ENCODE measurements at places on chromosomes 4 and X.

DNA sequence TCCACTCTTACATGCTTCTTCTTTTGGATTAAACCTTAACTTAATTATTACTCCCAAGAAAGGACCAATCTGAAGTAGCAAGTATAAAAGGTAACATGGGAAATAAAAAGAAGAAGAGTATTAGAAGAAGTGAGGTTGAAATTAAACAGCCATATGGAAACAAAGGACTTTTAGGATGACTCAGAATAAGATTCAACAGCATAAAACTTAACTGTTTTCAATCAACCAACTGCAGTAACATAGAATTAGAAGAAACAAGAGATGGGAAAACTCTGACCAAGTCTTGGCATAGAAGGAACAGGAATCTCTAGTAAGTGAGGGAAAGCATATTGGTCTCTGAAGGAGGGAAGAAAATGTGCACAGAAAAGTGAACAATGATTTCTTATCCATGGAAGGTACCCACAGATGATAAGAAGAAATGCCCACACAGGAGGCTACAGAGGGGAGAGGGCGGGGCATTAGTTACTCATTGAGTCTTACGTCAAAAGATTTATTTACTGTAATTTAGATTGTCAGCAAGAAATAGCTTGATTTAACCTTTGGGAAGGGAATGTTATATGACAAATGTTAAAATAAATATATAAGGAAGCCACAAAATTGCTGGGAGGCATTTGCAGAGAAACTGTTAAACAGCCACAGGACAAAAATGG is 177.3 kb downstream of the BANK1 start:
- DNase-seq: no peak

GRCh38 chr4:61603086-61603485 is 403.0 kb downstream of the ADGRL3 start:
- DNase-seq: no peak

GRCh38 chrX:112704187-112704586 is 24.4 kb upstream of the LHFPL1 start:
- DNase-seq: no peak

DNA sequence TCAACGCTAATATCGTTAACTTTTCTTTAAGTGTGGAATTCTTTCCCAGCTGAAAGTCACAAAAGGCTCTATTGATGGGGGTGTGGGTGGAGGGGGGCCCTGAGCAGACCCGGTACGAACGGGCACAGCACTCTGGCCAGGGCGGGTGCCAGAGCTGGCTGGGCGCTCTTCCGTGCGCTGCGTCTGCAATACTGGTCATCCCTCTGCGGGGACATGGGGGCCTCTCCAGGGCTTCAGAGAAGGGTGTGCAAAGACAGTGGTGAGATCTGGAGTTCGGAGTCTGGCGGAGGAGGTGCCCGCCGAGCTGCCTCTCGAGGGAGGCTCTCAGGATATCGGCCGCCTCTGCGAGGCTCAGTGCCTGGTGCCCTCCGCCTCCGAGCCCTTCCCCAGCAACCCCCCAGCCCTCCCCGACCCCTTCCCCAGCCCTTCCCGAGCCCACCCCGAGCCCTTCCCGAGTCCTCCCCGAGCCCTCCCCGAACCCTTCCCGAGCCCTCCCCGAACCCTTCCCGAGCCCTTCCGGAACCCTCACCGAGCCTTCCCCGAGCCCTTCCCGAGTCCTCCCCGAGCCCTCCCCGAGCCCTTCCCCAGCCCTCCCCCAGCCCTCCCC is 34.3 kb downstream of the FGFRL1 start:
- DNase-seq: no peak

DNA sequence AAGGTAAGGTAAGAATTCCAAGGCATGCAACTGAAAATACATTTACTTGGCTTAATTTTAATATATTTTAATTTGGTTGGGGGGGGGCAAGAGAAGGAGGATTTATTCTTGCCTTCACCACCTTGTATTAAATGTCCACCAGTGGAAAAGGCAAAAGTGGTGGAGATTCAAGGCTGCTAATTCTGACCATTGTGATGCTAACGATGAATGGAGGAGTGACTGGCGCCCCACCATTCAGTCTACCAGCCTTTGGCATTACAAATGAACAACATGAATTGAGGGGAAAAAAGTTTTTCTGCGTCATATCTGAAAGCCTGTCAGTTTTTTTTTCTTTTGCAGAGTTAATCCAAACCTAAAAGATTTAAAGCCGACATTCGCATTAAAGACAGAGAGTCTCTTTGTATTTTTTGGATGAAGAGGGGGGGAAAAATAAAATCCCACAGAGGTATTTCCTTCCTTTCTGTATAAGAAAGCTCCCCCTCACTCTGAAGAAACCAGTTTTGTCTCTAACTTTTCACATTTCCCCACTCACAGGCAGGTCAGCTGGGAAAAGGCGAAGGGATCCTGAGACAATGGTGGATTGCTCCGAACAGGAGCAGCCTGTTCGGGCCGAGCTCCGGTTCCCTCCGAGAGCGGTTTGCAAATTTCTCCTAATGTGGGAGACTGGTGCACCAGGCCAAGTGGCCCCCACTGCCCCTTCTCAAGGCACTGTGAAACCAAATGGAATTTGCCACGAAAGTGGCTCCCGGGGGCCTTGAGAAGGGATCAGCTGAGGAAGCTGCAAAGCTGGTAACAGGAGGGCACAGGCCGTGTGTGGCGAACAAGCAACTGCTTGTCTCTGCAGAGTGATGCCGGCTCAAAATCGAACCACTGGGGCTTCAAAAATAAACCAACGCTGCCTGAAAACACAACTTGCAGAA is 28.1 kb downstream of the SHISA3 start:
- no peak for DNase-seq

- DNase-seq: no peak
These were observed 25.2 kb downstream of the WDR44 start for GRCh38 chrX:118370921-118371624.

DNA sequence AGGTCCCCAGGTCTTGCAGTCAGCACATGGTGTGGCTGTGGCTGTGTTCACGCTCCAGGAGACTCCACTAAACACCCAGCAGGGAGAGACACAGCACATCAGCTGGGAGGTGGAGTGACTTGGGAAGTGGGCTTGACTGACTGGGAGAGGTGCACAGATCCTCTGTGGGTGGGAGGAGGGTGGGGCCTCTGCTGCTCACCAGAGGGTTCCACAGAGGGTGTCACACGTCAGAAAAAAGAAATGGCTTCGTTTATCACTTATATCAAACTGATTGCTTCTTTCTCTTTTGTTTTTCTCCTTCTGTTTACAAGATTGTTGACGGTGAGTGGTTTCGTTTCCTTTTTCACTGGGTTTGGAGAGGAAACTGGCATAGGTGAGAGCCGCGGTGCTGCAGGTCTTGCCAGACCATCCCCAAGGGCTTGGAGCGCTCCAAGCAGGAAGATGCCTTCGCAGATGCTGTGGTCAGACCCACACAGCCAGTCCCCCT is 24.8 kb upstream of the FAM193A start:
- DNase-seq: no peak

DNA sequence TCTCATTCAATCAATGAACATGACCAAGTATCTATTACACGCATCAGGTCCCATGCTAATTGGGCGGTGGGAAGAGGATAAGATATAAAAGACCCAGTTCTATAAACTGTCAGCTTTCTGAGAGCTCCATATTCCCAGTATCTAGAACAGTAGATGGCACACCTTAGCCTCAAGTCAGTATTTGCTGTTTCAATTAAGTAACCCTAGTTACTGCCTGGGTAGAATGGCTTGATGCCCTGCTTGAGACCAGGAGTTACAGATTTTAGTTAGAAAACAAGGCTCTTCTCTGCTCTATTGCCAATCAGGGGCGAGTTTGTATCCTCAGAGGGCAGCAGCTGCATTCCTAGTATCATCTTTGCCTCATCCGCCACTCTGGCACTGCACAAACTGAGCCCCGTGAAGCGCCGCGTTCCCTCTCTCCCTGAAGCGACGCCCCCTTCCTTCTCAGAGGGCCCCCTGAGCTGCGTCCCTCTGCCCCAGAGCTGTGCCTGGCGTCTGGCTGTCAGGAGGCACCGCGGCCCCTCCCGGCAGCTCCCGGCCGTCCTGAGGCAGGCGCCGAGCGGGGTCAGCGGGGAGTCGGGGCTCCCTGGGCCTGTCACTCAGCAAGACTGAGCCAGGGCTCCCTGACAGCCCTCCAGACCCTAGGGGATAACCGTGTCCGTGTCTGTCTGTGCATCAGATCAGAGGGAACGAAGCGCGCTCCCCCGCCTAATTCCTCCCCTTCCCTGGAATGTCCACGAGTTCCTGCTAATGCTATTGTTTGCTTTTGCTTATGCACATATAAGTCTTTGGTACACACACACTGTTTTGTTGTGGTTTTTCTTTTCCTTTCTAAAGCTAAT is 212.4 kb upstream of the TTC29 start:
- no peak for DNase-seq

DNA sequence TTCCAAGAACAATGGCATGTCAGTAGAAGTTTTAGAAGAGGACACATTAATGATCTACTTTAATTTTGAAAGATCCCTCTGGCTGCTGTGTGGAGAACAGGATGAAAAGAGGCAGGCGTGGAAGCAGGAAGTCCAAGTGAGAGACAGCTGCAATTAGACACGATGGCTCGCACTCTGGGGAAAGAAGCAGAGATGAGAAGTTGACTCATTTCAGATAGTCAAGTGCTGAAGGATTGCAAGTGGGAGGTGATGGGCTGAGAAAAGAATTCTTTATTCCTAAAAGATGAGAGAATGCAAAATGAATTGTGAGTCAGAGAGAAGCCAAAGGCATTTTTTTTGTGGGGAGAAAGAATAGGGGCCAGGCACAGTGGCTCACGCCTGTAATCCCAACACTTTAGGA is 16.5 kb downstream of the RXFP1 start:
- no peak for DNase-seq

DNA sequence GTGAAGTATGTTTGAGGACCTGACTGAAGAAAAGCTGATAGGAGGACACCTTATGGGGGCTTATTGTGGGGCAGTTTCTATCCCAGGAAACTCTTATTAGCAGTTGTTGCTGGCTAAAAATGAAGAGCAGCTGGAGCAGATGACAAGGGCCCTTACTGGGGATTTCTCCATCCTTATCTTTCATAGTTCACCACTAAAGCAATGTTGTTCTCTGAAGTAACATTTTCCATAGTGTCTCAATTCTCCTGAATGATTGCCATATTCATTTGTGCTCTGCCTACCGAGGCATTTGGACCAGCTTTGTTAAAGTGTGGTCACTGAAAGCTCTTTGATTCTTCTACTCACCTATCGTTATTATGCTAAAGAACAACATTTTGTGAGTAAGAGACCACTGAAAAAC is 7.7 kb downstream of the ENOX2 start:
- no peak for DNase-seq

- no peak for DNase-seq
These were observed 33.1 kb upstream of the CDKN2AIP start for GRCh38 chr4:183411291-183411861.

DNA sequence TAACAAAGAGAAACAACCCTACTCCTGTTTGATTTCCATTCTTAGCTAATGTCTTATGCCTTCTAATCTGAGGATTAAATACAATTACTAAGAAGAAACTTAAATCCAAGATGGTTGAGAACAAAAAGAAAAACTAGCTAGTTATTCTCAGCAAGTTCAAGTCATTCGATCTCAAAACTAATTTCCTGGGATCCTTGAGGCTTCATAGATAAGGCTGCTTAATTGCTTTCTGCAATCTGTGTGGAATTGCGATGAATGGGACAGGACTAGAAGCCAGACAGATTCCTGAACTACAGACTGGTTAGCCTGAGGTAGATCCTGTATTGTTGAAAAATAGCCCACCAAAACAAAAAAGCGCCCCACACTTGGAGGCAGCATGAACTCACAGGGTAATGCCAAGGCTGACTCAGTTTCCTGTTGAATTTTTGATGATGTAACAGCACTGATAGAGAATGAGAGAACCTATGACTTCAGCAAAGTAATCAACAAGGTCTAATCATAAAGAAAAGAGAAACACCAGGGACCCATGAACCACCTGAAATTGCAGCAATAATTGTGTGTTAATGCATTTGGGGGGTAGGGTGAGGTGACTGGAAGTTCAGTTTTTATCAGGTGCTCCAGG is 33.9 kb downstream of the KLHL15 start:
- no peak for DNase-seq

- no peak for DNase-seq
These were observed 14.9 kb upstream of the FAM9B start for GRCh38 chrX:9048801-9049200.

DNA sequence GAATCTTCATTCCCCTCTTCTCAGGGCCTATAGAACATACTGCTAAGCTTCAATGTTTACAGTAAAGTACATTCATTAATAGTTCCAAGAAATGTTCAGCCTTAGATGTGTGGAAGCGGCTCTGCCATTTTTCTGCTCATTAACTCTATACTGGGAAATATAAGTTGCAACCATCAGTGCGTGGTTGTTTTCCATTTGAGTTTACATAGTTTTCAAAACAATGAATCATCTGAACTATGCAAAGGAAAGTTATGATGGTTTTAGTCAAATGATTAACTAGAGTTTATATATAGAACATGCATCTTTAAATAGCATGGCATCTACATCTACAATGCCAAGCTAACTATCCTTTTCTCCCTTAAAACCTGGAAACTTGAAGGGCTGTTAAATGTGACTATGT is 29.6 kb downstream of the LEF1 start:
- no peak for DNase-seq

- no peak for DNase-seq
These were observed 10.3 kb upstream of the CXCL2 start for GRCh38 chr4:74109116-74109869.

- DNase-seq: no peak
These were observed 137.6 kb upstream of the TBL1X start for GRCh38 chrX:9327086-9327746.

- DNase-seq: no peak
These were observed 3.4 kb upstream of the UGDH start for GRCh38 chr4:39530682-39531081.

- no peak for DNase-seq
These were observed 138.1 kb downstream of the MID1 start for GRCh38 chrX:10482261-10482660.

GRCh38 chrX:825991-826390 is 195.4 kb downstream of the SHOX start:
- no peak for DNase-seq

GRCh38 chrX:133741303-133741702 is 244.1 kb downstream of the GPC3 start:
- no peak for DNase-seq

Data from activated gamma-delta T cell treated with anti-CD3 and anti-CD28 coated beads, Interleukin-2, amount 50 U/mL, for 16 hours (primary cell).